ENCODE measurements at places on chromosomes 5 and 9.

GRCh38 chr5:112338681-112339337, 80.3 kb downstream of the EPB41L4A start:
- no peak for DNase-seq

GRCh38 chr9:11320989-11321388, 708.2 kb upstream of the PTPRD start:
- no peak for DNase-seq

- DNase-seq = no peak
Observed at GRCh38 chr9:131960851-131961495, 118.7 kb downstream of the MED27 start.

DNA sequence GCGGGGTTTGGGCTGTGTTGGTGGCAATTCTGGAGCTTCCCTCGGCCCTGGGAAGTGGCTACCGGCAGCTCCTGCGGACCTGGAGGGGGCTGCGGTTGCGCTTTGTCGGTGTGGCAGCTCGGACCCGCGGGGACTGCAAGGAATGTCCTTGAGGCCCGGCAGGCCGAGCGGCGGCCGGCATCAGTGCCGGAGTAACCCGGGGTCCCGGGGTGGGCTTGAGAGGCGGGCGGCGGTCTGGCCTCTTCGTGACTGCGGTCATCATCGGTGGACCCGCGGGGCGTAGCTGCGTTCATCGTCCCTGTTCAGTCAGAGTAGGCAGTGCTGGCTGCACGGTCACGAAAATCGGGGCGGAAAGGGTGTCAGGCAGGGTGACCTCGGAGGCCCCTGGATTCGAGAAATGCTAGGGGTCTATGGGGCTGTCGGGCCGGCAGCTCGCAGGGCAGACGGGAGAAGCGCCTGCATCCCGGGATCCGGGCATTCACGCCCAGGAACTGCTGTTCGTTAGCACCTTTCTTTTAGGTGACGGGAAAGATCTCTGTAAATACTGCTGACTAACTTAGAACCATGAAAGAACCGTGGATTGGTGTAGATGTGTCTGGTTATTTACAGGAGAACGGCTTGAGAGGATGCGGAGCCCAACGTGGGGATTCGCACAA, 474 bp downstream of the HMGCR start:
- peak; percentile 8 for DNase-seq

All from activated T-helper 1 cell treated with anti-CD3 and anti-CD28 coated beads, Interleukin-2, amount 50 U/mL, for 16 hours (primary cell).